ENCODE measurements at places on chromosomes 5 and 9. TPM values are rescaled to one million over a fixed set of nuclear protein-coding genes. Genes with fewer than 3 reads are reported as not detected.

- no peaks in the 10 kb centered on the region for H3K4me1 ChIP-seq
- H3K27ac ChIP-seq = peak overlapping the region; percentile 56
- peak overlapping the region; percentile 35 for H3K4me3 ChIP-seq
Measured at GRCh38 chr5:115850744-115851416, 9.1 kb downstream of the AP3S1 start.

DNA sequence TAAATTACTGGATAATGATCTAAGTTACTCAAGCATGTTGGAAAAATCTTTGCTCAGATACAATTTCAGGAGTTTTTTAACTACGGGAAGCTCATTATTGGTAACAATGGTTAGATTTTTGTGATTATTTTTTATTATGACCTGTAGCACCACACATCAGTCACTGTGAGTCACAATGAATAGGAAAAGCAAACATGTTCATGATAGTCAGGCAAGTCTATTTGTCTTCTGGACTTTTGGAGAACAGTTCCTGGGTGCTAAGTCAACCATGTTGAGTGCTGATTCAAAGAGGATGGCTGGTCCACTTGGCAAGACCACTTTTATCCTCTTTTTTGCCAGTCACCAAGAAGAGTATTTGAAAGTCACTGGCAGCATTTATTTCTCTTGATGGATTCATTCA is 403.2 kb downstream of the KIF4B start:
- H3K36me3 ChIP-seq = no peaks in the 10 kb centered on the region
- no peak overlapping the region for H3K27ac ChIP-seq
- no peak overlapping the region for H3K4me3 ChIP-seq
- no peaks in the 10 kb centered on the region for H3K27me3 ChIP-seq
- no peaks in the 10 kb centered on the region for H3K4me1 ChIP-seq
- no peak for DNase-seq

- H3K27ac ChIP-seq = peak overlapping the region; percentile 91
- H3K36me3 ChIP-seq = peaks cover 23% of the 10 kb centered on the region
- peaks cover 26% of the 10 kb centered on the region for H3K4me1 ChIP-seq
- no peaks in the 10 kb centered on the region for H3K27me3 ChIP-seq
Measured at GRCh38 chr5:177470759-177471536, 2.5 kb downstream of the DBN1 start.

- peaks cover 52% of the 10 kb centered on the region for H3K27me3 ChIP-seq
- peaks cover 4% of the 10 kb centered on the region for H3K4me1 ChIP-seq
- no peak overlapping the region for H3K4me3 ChIP-seq
- no peak for DNase-seq
- no peak overlapping the region for H3K27ac ChIP-seq
Measured at GRCh38 chr5:88671106-88671504, 211.9 kb downstream of the MEF2C start.

DNA sequence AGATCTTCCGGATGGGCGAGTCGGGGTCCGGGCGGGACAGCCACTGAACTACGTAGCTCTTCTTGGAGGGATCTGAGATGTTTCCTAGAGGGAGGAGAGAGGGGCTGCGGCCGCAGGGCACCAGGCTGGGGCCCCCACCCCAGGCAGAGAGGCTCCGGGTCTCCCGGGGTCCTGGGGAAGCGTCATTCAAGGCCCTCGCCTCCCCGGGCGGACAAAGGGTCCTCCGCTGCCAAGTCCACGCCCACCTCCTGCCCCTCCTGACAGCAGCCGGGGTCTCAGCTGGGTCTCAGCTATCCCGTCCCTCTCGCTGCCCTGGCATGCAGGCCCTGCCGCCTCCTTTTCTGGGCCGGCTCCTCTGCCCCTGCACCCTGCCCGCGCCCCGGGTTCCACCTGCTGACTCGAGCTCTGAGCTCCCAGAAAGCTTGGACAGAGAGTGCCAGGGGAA is 61.5 kb downstream of the ZNF354C start:
- DNase-seq = no peak
- no peak overlapping the region for H3K4me3 ChIP-seq
- no peaks in the 10 kb centered on the region for H3K4me1 ChIP-seq
- H3K27ac ChIP-seq = no peak overlapping the region

Gene GGTA1
- 2.6 TPM for total RNA-seq

Gene UNC5A
- total RNA-seq = not detected

- no peak for DNase-seq
- H3K36me3 ChIP-seq = no peaks in the 10 kb centered on the region
- H3K4me3 ChIP-seq = no peak overlapping the region
- no peaks in the 10 kb centered on the region for H3K27me3 ChIP-seq
- no peaks in the 10 kb centered on the region for H3K4me1 ChIP-seq
Measured at GRCh38 chr5:62473209-62473608, 60.6 kb downstream of the IPO11 start.

GRCh38 chr5:36378551-36378950 is 76.8 kb upstream of the RANBP3L start:
- no peaks in the 10 kb centered on the region for H3K36me3 ChIP-seq
- H3K4me1 ChIP-seq = no peaks in the 10 kb centered on the region
- no peak overlapping the region for H3K27ac ChIP-seq
- H3K27me3 ChIP-seq = no peaks in the 10 kb centered on the region
- no peak for DNase-seq

GRCh38 chr9:33778700-33779351 is 16.5 kb upstream of the PRSS3 start:
- no peaks in the 10 kb centered on the region for H3K4me1 ChIP-seq
- H3K27me3 ChIP-seq = no peaks in the 10 kb centered on the region
- H3K36me3 ChIP-seq = no peaks in the 10 kb centered on the region
- H3K4me3 ChIP-seq = no peak overlapping the region
- H3K27ac ChIP-seq = no peak overlapping the region
- DNase-seq = no peak

Gene PGM5
- 70.9 TPM for total RNA-seq

DNA sequence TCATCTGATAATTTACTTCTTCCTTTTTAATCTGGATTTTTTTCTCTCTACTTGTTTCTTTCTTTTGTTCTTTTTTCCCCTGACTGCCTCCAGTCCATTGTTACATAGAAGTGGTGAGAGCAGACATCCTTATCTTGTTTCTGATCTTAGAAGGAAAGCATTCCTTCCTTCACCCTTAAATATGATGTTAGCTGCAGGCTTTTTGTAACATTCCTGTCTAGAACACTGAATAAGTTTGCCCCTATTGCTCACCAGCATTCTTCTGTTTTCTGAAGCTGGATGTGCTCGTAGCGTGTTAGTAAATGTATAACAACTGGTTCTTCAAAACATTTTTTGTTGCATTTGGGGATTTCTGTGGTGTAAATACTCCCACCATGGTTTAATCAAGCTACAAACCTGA is 136.7 kb upstream of the NFIL3 start:
- H3K27ac ChIP-seq = no peak overlapping the region
- no peak for DNase-seq
- H3K36me3 ChIP-seq = no peaks in the 10 kb centered on the region
- no peaks in the 10 kb centered on the region for H3K4me1 ChIP-seq
- no peaks in the 10 kb centered on the region for H3K27me3 ChIP-seq

DNA sequence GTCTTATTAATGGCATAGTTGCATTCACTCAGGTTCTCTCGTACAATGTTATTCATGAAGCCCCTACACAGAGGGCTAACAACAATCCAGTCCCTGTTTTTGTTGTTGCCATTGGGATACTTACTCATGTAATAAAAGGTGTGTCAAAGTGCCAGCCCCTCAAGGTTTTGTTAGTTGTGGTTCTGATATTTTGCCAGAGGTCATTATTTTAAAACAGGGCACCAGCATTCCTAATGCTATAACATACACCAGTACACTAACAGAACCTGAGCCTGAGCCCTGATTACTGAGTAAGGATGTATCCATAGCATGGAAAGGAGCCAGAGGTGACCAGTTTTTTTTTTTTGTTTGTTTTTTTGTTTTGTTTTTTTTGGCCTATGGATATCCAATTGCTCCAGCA is 50.2 kb downstream of the SMC2 start:
- no peak overlapping the region for H3K4me3 ChIP-seq
- H3K27me3 ChIP-seq = no peaks in the 10 kb centered on the region
- H3K36me3 ChIP-seq = no peaks in the 10 kb centered on the region

Gene DBH
- not detected for total RNA-seq

DNA sequence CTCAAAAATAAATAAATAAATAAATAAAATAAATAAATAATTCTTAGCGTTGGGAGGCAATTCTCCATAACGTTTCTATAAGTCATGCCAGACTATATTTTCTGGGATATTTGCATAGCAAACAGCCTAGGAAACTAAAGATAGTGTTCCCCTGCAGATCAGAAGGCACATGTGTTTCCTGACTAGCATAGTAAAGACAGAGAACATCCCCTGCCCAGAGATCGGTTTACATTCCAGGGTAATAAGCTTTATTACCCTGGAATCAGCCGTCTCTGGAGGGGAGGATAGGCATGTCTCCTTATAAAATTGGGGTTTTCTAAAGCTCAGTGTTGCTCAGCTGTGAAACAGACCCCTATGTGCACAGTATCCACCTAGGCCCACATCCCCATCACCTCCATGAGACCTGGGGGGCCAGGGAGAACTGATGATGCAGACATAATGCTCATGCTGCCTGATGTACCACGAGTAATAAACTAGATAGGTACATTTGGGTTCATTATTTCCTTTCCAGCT is 36.9 kb upstream of the IFNK start:
- H3K27me3 ChIP-seq = no peaks in the 10 kb centered on the region
- H3K4me1 ChIP-seq = no peaks in the 10 kb centered on the region
- DNase-seq = no peak
- H3K4me3 ChIP-seq = no peak overlapping the region
- H3K27ac ChIP-seq = no peak overlapping the region
- no peaks in the 10 kb centered on the region for H3K36me3 ChIP-seq

Gene SPINK4
- total RNA-seq = not detected

Gene PROB1
- 4.3 TPM for total RNA-seq

GRCh38 chr5:113330533-113331208 is 104.1 kb downstream of the TSSK1B start:
- DNase-seq = no peak
- H3K4me3 ChIP-seq = no peak overlapping the region
- H3K27ac ChIP-seq = no peak overlapping the region
- no peaks in the 10 kb centered on the region for H3K36me3 ChIP-seq
- H3K27me3 ChIP-seq = no peaks in the 10 kb centered on the region
- no peaks in the 10 kb centered on the region for H3K4me1 ChIP-seq

DNA sequence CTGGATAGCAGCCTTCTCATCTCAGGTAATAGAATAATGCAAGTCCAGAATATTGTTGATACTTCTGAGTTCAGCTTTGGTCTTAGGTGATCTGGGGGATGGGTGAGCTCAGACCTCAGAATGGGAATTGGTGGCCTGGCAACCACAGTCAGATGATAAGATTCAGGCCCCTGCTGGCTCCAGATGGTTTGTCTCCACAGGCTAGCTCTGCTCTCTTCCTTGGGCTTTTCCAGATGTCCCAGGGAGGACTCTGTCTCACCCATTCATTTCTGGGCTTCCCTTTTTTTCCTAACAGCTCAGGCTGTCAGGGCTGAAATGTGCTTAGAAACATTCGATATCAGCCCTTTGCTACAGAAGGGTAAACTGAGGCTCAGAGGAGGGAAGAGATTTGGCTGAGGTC is 17.6 kb upstream of the TNFSF15 start:
- H3K4me1 ChIP-seq = no peaks in the 10 kb centered on the region
- H3K4me3 ChIP-seq = no peak overlapping the region
- H3K27ac ChIP-seq = no peak overlapping the region
- DNase-seq = no peak

GRCh38 chr5:59807806-59808205 is 85.7 kb downstream of the PDE4D start:
- H3K4me3 ChIP-seq = no peak overlapping the region
- H3K27ac ChIP-seq = no peak overlapping the region
- no peak for DNase-seq
- H3K4me1 ChIP-seq = no peaks in the 10 kb centered on the region
- H3K27me3 ChIP-seq = no peaks in the 10 kb centered on the region
- H3K36me3 ChIP-seq = no peaks in the 10 kb centered on the region

- H3K27ac ChIP-seq = no peak overlapping the region
- no peaks in the 10 kb centered on the region for H3K27me3 ChIP-seq
- no peak for DNase-seq
- no peaks in the 10 kb centered on the region for H3K36me3 ChIP-seq
- H3K4me3 ChIP-seq = no peak overlapping the region
Measured at GRCh38 chr5:91160714-91161285, 222.3 kb downstream of the ARRDC3 start.

Gene SLIT3
- total RNA-seq = 128 TPM

Gene SPATA31C2
- total RNA-seq = not detected

GRCh38 chr5:54632131-54632701 is 114.7 kb downstream of the SNX18 start:
- peak overlapping the region; percentile 79 for H3K27ac ChIP-seq
- peak; percentile 80 for DNase-seq
- peaks cover 6% of the 10 kb centered on the region for H3K4me1 ChIP-seq
- no peaks in the 10 kb centered on the region for H3K27me3 ChIP-seq

DNA sequence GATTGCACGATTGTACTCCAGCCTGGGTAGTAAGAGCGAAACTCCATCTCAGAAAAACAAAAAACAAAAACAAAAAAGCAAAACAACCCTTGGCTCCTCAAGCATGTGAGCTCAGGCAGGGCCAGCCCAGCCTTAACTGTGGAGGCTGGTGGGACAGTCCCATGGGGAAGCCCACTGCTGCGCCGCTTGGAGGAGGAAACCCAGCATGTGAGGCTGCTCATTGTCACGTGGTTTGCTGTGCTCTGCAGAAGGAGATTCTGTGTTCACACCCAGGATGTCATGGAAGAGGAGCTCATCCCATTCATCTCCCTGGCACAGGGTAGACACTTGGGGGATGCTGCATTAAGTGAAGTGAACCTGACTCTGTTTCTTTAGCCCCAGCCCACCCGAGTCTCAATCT is 4.0 kb downstream of the ZBED3 start:
- no peak for DNase-seq
- no peaks in the 10 kb centered on the region for H3K27me3 ChIP-seq
- no peaks in the 10 kb centered on the region for H3K4me1 ChIP-seq
- no peak overlapping the region for H3K27ac ChIP-seq

DNA sequence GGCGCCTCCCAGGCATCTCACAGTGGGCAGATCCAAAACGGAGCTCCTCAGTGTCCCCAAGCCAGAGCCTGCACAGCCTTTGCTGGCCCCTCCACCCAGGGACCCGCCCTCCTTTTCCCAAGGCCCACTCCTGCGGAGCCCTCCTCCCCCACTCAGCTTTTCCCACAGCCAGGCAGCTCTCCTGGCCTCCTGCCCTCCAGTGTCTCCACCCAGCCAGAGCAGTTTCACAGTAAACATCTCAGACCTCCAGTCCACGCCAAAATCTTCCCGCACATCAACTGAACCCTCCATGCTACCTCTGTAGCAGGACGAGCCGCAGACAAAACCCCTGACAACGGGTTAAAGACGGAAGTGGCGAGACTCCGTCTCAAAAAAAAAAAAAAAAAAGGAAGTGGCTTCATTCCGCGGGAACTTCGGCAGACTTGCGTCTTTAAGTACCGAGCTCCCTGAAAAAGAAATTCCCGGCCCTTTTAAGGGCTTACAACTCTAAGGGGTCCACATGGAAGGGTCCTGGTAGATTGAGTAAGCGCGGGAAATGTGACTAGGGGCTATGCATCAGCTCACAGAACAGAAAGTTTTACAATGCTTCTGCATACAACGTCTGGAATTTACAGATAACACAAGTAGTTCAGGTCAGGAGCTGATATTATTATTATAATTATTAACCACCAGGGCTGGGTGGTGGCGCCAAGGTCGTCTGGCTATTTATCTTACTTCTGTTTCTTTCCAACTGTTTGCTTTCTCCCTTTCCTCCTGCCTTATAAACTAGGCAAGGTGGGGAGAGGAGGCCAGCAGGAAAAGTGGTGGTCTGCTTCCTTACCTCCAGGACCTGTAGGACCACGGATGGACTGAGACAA is 11.4 kb upstream of the GRIN1 start:
- peak overlapping the region; percentile 44 for H3K4me3 ChIP-seq
- H3K27ac ChIP-seq = peak overlapping the region; percentile 43
- no peak for DNase-seq
- H3K36me3 ChIP-seq = no peaks in the 10 kb centered on the region
- peaks cover 7% of the 10 kb centered on the region for H3K4me1 ChIP-seq
